ENCODE measurements at places on chromosomes 4 and X.

DNA sequence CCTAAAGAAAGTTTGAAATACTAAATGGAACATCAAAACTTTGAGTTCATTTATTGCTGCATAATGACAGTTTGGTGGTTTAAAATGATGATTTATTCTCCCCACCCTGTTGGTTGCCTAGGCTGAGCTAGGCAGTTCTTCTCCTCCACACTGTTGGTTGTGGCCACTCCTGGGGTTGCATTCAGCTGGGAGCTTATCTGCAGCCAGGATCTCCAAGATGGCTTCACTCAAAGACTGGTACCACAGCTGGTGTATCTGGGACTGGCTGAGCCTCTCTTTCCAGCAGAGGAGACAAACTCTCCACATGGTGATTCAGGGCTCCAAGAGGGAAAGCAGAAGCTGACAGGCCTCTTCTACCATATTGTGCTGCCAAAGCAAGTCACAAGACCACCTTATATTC, 33.1 kb downstream of the MSL3 start:
- no peak for DNase-seq

- no peak for DNase-seq
Measured at GRCh38 chr4:17968721-17969120, 52.8 kb downstream of the LCORL start.

- DNase-seq: peak; percentile 65
Measured at GRCh38 chr4:158856852-158857251, 88.0 kb downstream of the FNIP2 start.

DNA sequence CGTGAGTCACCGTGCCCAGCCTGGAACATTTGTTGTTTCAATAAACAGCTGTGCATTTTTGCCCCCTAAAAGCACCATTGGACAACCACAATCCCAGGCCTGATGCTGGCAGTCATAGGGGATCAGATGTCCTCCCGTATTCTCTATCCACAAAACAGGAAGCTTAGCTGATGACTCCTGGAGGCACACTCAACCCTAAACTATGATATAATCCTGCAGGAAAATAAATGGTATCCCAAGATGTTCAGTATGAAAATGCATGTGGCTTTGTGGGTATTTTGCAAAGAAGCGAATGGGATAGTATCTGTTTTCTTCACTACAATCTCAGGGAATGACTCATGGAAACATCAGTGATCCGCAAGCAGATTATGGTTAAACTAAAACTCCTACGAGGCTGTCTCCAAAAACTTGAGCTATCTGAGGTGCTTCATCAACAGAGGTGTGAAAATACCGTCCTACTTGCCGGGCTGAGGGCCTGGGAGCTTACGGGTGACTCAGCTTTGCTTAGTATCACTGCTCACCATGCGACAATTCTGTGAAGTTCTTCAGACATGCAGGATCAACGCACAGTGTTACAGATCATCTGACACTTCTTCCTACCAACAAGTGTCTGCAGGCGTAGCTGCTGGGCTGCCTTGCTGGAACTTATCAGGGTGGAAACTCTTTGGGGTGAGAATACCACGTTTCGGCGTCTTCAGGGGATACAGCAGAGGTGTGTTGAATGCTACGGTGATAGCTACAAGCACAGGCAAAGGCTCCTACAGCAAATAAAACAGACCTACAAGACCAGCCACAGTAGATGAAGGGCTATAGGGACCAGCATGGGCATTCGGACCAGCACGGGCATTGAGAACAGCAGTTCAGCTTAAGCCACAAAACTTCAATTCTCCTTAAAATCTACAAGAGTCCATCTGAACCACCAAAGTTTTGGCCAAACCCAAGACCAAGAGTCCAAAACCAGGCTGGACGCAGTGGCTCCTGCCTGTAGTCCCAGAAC, 148.5 kb downstream of the DHRSX start:
- no peak for DNase-seq

- DNase-seq: no peak
Measured at GRCh38 chr4:71697031-71697430, 86.8 kb downstream of the GC start.

- no peak for DNase-seq
Measured at GRCh38 chrX:16733013-16733412, 13.6 kb downstream of the SYAP1 start.

- DNase-seq: no peak
Measured at GRCh38 chr4:38045289-38045988, 85.2 kb downstream of the PTTG2 start.

- DNase-seq: no peak
Measured at GRCh38 chr4:154024097-154024694, 235.3 kb upstream of the SFRP2 start.

DNA sequence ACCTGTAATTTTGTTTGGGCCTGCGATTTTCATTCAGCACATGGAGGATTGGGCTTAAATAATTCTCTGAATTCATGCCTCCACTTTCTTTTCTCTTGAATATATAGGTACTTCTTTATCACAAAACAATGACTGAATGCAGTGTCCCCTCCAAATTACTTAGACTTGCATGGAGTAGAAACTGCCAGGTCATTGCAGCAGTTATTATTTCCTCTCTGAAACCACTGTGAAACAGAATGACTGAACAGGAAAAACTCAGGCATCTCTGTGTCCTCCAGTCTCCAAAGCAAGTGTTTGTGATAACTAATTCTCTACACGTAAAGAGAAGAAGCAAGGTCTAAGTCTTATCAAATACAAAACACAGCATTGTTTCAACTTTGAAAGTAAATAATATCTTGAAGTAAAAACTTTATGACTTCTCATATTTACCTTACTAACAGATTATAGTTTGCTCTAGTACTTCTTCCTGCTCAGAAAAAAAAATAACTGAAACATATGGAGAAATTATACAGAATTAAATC, 144.5 kb upstream of the DIAPH2 start:
- no peak for DNase-seq

- DNase-seq: no peak
Measured at GRCh38 chrX:38165023-38165422, 55.6 kb downstream of the SRPX start.

DNA sequence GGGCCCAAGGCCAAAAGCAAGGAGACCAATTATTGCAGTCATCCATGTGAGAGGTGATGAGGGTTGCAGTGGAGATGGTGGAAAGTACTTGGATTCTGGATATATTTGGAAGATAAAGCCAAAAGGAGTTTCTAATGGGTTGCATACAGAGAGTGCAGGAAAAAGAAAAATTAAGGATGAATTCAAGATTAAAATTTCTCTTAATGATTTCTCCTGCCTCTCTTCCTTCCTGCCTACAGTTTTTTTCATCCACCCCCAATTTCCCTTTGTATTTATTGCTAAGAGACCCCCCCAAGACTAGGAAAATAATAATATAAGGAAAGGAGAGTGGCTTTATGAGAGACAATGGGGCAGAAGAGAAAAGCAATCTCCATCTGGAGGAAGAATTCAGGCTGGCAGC, 8.6 kb upstream of the FGF5 start:
- no peak for DNase-seq

- DNase-seq: no peak
Measured at GRCh38 chr4:128244379-128244778, 43.2 kb downstream of the PGRMC2 start.

- DNase-seq: no peak
Measured at GRCh38 chrX:105221374-105221773, 880 bp upstream of the TEX13A start.

GRCh38 chrX:120242813-120243212, 7.8 kb upstream of the ZBTB33 start:
- DNase-seq: no peak

DNA sequence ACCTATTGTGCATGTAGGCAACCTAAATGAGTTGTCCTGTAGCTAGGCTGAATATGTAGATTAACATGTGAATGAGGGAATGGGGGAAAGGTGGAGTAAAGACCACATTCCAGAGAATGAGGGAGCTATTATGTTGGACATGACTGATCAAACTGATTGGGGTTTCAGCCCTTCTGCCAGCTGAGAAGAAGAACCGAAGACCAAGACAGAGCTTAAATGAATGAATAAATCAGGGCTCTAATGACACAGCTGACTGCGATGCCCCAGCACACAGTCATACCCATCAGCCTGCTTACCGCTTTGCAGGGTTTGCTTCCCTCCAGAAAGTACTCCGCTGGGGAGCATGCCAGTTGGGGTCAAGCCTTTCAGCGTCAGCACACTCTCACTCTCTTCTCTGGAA, 315.4 kb downstream of the PPP3CA start:
- DNase-seq: no peak

- no peak for DNase-seq
Measured at GRCh38 chr4:64359489-64359888, 49.8 kb downstream of the TECRL start.

GRCh38 chr4:164312671-164313070, 441.3 kb upstream of the SMIM31 start:
- DNase-seq: no peak

GRCh38 chrX:13816643-13817627, at the start of gene GPM6B:
Gene GPM6B, minus strand, starts transcription at chrX:13817093. Its CDS starts 189 bp downstream, at chrX:13816904.
- DNase-seq: no peak

DNA sequence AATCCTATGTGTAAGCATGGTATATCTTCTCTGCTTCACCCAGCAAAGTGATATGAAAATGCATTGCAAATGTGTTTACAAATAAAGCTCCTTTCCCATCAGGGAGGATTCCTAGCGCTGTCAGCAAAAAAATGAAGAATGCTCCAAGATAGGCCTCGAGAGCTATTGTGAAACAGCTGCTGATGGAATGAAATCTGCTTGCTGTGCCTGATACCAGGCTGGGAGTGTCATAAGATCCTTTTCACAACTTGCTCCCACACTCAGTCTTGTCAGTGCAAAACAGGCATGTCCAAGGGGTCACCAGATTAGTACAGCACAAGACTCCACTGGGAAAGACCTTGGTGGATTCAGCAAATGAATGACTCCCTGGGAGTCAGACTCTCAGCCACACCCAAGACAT, 34.1 kb downstream of the HNRNPH2 start:
- DNase-seq: no peak

- DNase-seq: no peak
Measured at GRCh38 chr4:145870155-145871020, 68.2 kb downstream of the ZNF827 start.

DNA sequence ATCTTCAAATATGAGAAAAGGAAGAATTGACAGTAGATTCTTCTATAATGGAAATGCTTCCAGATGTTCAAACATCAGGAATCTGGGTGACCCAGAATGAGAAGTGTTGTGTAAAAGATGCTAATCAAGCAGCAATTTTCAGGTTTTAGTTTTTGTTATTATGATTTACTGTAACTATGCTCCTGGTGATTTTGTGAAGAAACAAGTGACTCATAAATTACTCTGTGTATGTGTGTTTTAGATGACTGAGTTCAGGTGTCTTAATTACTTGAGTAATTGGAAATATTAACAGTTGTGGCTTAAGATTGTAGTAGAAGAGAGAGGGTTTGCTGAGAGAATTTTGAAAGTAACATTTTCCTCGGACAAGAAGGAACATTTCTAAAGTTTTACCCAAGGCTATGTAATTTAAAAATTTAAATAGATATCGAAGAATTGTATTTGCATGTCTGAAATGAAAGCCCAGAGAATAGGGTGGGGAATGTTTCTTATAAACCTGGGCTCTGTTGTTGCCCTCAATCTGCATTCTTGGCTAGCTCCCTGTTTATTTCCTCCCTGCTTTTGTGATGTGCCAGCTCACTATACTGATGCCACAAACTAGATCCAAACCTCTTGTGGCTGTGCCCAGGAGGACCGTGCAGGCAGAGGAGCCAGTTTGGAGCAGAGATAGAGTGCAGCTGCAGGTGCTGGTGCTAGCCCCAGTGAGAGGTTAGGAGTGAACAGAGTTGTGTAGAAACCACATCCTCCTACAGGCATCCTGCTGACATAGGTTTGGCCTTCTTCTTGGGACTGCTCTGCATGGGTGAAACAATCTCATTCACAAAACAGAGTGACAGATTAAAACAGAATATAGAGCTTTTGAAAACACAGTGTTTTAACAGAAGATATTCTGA, 25.4 kb upstream of the TNIP3 start:
- no peak for DNase-seq

DNA sequence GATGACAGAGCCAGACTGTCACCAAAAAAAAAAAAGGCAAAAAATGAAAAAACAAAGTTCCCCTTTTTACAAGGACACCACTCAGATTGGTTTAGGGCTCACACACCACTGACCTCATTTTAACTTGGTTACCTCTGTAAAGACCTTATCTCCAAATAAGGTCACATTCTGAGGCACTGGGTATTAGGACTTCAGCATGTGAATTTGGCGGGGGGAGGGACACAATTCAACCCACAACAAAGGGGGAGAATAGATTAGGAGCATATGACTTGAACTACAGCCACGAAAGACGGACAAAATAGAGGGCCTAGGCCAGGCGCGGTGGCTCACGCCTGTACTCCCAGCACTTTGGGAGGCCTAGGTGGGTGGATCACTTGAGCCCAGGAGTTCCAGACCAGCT, 31.0 kb upstream of the ARAF start:
- no peak for DNase-seq

- no peak for DNase-seq
Measured at GRCh38 chr4:158783785-158784184, 15.0 kb downstream of the FNIP2 start.

DNA sequence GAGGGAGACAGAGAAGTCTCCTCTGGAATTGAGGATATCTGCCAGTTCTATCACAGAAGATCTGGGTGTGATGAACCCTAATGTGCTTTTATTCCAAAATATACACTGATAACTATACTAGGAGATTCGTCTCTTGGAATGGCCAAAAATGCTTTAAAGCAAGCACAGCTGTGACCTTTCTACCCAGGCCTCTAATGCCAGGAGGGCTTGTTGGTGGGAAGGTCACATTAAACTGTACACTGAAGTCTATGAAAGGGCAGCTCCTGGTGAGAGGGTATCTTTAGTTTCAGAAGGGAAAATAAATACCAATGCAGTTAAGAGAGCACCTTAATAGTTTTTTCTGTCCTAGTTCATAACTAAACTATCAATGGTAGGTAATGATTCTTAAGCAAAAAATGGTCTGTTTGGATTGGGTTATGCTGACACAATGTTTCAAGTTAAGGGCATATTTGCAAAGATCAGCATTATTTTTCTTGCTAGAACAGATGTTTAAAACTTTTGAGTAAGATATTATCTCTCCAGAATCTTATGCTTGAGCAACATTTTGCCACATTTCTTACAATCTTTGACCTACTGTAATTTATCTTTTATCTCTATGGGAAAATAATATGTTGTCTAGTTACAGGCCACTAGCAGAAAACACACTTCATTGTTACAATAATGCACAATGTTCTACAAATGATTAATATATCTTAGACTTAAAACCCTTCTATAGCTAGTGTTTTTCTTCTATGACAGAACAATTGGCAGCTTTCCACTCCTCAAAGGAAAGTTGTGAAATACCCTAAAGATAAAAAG, 59.6 kb downstream of the SEC24D start:
- DNase-seq: no peak

DNA sequence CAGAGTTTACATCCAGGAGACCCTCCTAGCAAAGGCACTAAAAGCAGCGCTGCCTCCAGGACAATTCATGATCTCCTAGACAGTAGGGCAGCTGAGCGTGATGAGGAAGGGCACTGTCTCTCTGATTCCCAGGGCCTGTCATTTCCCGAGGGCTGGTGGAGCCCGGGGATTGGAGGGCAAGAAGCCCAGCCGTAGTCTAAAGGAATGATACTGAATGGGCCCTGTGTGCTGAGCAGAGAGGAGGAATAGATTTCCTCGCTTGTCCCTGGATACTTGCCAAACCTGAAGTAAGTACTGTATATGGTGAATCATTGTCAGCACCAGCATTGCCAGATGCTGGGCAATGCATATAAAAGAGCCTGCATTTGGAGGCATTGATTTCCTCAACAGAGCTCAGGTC, 88.0 kb upstream of the SLITRK2 start:
- no peak for DNase-seq

GRCh38 chrX:100409610-100410590, at the start of gene PCDH19:
Gene PCDH19, minus strand, starts transcription at chrX:100410273. Its CDS starts 1,676 bp downstream, at chrX:100408597.
- no peak for DNase-seq

- DNase-seq: no peak
Measured at GRCh38 chr4:21778702-21779101, 169.9 kb downstream of the KCNIP4 start.

Measured in hematopoietic multipotent progenitor cell treated with erythropoietin and hydrocortisone succinate and interleukin-3 and kit ligand, for 15 days (in vitro differentiated cells).